ENCODE measurements at places on chromosomes 11 and 22.

DNA sequence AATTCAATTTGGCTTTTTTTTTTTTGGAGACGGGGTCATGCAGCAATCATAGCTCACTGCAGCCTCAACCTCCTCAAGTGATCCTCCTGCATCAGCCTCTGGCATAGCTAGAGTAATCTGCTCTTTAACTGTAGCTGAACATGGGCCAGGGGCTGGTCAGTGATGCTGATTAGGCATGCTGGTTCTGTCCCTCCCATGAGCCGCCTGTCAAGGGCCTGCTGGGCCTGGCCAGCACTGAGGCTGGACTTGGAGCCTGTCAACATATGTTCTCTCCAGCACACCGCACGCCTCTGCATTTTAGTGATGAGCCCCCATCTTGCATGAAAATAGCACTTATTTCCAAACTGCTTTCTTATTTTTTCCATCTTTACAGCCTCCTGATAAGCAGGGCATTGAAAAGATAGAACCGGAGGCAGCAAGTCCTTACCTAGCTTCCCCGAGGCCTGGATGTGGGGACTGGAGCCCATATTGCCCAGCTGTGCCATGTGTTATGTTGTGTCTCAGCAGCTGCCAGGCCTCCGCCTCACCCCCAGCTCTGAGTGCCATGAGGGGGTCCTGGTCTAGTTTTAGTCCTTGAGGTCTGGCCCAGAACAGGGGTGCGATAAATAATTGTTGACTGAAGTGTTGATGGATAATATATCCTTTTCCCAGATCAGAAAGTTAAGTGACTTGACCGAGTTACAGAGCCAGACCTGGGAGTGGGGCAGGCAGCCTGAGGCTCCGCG, 80.0 kb downstream of the CTTN start:
- no peak for DNase-seq

- DNase-seq = no peak
Measured at GRCh38 chr11:68840661-68841653, 759 bp downstream of the CPT1A start.

- DNase-seq = no peak
Measured at GRCh38 chr11:21948876-21949275, 244.0 kb upstream of the ANO5 start.

- no peak for DNase-seq
Measured at GRCh38 chr22:23457380-23457985, 122.6 kb downstream of the IGLL1 start.

GRCh38 chr11:39205236-39205995, 2254.0 kb downstream of the LRRC4C start:
- no peak for DNase-seq

- no peak for DNase-seq
Measured at GRCh38 chr11:34926831-34927132, 10.4 kb downstream of the PDHX start.

GRCh38 chr11:97964332-97965004, 1056.3 kb upstream of the CNTN5 start:
- DNase-seq = no peak

- no peak for DNase-seq
Measured at GRCh38 chr11:291281-292210, 2.6 kb downstream of the PGGHG start.

DNA sequence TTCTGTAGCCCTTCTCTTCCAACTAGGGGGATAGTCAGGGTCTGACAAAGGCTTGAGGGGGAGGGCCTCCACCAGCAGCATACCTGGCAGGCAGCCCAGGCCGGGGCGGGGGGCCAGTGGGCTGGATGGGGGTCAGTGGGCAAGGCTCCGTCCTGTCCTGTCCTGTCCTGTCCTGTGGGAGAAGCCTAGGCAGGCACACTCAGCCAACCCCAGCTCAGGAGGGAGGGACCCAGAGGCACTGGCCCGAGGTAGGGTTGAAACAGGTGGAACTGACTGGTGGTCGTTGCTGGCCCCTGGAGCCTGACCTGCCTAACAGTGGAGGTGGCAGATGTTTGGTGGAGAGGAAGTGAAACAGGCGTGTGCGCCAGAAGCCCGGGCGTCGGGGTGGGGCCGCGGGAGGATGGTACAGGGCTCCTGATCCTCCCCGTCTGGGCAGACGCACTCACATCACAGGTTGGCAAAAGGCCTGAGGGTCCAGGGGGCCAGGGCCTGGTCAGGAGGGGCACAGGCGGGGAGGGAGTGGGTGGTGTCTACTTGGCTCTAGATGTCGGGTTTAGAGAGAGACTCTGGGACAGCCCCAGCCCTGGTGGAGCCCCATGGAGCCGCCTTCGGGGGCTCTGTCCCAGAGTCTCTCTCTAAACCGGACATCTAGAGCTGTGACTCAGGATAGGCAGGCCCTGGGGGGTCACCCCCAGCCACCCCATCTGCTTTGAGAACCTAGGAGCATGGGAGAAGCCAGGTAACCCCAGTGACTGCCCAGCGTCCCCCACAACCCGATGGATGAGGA, 32.5 kb upstream of the GRAMD4 start:
- DNase-seq = no peak

DNA sequence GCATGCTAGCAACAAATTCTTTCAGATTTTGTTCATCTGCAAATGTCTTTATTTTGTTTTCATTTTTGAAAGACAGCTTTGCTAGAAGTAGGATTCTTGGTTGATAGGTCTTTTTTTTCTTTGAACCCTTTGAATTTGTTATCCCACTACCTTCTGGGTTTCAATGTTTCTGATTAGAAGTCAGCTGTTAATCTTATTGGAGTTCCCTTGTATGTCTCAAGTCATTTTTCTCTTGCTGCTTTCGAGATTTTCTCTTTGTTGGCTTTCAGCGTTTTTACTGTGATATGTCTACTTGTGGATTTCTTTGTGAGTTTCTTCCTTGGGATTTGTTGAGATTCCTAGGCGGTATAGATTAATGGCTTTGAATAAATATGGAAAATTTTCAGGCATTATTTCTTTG, 27.2 kb upstream of the MS4A8 start:
- DNase-seq = no peak
